ENCODE measurements at places on chromosomes 13 and 19.

DNA sequence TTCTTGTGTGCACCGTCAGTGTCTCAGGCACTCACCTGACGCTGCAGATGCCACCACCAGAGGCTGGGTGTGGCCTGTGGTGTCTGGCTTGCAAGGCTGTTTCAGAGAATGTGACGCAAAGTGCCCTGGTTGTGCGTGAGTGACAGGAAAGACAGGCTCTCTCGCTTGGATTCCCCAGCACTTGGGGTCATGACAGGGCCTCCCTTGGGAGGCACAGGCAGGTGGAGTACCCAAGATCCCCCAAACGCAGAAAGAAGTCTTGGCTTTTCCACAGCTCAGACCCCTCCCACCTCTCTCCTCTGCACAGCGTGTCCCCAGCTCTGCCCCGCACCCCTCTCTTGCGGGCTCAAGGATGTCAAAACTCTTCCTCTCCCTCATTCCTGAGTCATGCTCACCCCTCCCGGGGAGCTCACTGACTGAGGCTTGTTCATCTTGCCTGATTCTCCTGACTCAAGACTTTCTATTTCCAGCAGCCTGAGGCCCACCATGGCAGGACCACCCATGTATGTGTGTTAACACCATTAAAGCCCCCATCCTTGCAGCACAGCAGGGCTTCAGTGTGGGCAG is 21.0 kb downstream of the DHX34 start:
- DNase-seq, result no peak

DNA sequence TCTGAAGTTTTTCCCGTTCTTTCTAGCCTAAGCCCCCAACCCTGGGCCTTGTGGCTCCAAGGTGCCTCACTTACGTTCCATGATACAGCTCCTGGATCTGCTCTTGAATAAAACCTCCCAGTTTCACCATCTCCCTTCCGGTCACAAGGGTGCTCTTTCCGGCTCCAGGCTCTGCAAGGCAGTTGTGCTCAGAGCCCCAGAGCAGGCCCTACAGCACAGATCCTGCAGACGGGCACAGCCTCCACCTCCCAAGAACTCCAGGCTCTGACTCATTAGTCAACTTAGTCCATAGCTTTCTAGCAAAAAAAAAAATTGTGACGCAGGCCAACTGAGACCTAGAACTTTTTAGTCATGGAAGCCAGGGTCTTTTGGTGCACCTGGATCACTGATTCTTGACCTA is 33.9 kb upstream of the SLC7A10 start:
- no peak for DNase-seq

DNA sequence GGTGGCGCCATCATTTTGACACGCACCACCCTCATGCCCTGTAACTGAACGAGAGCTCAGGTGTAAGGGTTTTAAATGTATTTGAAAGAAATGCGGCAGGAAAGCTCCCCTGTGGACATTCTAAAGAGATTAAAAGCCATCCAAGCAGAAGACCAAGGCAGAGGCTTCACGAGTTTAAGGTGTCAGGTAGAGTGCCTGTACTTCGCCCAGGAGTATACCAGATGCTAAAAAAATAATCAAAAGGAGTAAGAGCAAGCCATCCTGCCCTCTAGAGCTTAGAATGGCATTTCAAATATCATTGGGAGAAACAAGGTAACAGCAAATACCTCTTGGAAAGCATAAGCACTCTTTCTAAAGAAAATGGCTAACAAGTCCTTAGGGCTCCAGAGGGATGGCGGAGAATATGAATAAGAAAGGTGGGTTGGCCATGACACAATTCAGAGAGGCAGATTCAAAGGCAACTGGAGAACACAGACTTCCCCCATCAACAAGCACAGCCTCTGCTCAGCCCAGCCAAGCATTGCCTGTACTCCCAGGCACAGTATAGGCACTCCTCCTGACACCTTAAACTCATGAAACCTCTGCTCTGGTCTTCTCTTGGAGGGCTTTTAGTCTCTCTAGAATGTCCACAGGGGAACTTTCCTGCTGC is 447.6 kb downstream of the SUCLA2 start:
- DNase-seq, result no peak

- no peak for DNase-seq
Observed at GRCh38 chr19:7547159-7547558, 11.6 kb downstream of the PNPLA6 start.

DNA sequence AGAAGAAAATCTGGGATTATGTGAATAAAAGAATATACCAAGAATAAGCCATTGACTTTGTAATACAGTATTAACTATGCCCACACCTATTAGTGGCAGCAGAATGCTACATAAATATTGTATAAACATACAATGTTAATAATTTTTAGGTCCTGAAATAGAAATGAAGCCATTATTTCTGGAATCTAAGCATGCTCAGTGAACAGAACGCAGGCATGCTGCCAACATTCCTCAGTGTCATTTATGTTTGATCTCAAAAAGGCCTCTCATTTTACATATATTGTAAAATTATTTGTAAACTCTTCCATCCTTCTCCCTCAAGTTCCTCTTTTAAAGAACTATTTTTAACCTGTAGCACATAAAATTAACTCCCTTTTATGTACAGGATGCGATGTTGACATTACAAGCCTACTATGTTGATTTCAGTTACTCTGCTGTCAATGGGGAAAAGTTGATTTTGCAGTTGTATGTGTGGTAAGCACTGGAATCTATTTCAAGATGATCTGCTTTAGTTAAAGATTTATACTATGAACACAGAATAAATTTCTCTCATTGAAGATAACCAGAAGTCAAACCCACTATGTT is 118.8 kb downstream of the VWA8 start:
- no peak for DNase-seq

DNA sequence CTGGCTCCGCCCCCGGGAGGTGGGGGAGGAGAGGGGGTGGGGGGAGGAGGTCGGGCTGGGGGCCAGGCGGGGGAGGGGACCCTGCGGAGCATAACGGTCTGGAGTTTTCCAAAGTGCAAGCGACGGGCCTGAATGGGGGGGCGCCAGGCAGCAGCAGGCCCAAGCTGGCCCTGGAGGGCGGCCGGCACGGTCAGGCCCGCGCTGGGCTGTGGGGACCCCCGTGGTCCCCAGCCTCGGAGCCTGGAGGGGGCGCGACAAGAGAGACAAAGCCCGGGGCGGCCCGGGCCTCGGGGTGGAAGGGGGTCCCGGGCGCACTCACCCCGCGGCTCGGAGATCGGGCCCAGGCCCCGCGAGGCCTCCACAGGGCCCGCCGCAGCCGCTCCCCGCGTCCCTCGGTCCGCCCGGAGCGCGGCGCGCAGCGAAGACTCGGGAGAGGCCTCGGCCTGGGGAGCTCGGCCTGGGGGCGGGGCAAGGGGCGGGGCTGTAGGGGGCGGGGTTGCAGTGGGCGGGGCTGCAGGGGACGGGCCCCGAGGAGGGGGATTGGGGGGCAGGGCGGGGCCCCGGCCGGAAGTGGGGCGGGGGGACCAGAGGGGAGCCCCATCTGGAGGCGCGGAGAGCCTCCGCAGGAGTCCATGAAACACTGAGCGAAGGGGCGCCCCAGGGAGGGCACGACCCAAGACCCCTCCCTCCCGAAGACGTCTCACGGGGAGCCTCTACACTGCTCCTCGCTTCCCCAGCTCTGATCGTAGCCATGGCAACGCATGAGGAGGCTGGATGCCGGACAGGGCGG is 47.6 kb downstream of the PTPRS start:
- no peak for DNase-seq

DNA sequence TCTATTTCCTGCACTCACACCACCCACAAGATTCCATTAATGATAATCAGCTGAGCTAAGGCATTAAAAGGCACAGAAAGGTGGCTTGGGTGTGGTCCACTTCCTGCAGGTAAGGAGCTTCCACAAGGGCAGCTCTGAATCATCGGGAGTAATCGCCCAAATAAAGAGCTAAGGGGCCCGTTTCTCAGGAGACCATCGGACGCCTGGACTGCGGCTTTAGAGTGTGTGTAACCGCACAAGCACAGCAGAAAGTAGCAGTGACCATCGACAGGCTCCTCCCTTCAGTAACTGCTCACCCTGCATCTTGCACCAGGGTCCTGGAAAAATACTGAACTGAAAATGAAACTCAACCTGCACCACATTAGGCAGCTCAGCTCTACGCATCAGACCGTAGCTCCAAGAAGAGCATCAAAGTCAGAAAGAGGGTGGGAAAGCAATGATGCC is 6.0 kb downstream of the STK24 start:
- DNase-seq, result no peak

DNA sequence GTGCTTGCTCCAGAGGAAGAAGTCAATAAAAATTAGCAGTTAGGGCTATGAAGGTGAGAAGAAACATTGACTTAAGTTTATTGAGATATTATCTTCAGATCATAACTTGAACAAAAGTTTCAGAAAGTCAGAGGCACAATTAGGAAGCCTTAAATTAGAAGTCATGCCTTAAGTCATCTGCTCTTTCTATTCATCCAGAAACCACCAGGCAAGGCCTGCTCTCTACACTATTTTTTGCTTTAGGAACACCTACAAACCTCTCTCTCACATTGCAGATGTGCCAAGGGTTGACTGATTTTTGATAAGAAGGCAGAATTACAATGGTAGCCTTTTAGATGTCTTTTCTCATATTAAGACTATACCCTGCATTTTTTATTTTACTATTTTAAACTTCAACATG is 268.7 kb downstream of the SPRY2 start:
- DNase-seq, result no peak

DNA sequence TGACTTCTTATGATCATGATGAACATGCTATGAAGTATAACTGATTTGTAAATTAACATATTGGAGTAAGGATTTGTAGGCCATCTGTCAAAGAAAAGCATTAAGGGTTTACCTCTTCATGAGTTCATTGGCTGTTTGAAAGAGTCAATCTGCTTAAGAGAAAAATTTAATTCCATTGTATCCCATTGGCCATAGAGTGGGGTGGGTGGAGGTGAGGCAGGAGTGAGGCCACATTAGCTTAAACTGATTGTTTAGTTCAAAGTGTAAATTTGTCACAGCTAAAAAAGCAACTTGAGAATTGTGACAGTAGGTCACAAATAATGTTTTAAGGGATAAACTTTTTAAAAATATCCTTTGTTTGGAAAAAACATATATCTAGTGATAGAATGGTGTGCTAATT is 11.4 kb downstream of the GPR180 start:
- no peak for DNase-seq

- no peak for DNase-seq
Observed at GRCh38 chr13:73090116-73090822, 31.5 kb downstream of the KLF5 start.

DNA sequence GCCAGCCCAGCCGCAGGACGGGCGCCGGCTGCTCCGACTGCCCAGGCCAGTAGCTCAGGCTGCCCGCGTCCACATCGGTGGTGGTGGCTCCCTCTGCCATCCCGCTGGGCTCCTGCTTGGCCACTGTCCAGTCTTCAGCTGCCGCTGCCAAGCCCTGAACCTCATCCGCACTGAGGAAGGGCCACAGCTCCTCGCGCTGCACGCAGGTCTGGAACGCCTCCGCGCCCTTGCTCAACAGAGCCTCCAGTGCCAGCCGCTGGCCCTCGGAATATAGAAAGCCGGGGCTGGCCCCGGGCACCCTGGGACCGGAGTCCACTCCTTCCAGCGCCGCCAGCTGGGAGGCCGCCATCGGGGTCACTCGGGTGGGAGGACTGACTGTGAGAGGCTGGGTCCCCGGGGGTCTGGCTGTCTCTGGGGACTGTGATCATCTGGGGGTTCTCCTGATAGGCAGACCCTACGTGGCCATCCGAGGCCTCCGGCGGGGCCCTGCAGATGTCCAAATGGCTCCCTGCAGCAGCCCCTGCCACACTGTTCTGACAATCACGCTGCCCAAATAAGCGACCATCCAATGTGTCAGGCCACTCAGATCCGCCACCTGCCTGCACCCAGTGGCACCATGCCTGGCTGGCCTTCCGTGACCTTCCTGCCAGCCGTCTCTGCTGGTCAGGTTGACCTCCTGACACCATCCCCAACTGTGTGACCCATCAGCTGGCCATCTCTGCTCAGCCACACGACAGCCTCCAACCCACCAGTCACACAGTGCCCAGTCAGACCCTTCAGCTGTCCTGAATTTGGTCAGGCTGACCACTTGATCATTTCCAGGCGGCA is 1.6 kb downstream of the FAM83E start:
- no peak for DNase-seq

DNA sequence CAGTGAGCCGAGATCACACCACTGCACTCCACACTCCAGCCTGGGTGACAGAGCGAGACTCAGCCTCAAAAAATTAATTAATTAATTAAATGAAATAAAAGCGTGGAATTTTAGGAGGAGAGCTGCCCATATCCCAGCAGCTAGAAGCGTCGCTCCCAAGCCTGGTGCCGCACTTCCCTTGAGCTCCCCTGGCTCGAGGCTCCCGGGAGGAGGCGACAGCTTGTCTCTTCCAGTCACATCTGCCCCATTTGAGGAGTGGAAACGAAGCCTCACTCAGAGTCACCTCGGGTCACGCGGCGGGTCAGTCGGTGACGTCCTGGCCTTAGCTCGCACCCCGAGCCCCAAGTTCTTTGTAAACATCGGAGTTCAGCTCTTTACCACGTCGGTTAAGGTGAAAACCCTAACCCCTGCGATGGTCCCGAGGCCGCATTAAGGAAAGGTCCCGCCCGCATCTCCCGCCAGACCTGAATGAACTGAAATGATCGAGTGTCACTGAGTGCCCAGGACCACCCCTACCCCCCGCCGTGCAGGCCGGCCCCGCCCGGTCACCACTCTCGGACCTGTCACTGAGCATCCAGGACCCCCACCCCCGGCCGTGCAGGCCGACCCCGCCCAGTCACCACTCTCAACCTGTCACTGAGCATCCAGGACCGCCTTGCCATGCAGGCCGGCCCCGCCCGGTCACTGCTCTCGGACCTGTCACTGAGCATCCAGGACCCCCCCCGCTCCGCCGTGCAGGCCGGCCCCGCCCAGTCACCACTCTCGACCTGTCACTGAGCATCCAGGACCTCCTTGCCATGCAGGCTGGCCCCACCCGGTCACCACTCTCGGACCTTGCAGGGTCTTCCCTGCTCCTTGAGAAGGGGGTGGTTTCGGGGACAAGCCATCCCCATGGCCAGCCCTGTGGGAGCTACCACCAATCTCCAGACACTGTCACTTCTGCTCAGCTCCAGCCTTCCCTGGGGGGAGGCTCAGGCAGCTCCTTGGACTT is 176.9 kb downstream of the KDM4B start:
- no peak for DNase-seq

GRCh38 chr13:74036373-74036772 is 97.8 kb downstream of the KLF12 start:
- DNase-seq, result no peak

DNA sequence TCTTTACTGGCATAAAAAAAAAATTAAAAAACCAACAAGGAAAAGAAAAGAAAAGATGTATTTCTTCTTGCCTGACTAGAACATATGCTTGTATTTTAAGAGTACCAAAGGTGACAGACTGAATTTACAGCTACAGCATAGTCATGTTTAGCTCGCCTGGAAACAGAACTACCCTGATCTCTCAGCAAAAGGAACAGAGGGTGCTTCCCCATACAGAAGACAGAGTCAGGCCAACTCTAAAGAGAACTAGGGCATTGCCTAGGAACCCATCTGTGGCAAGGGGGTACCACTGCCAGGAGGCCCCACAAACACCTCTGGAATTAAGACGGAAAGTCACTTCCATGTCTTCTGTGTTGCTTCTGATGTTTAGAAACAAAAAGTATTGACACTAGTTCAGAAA is 252.1 kb upstream of the STARD13 start:
- DNase-seq, result no peak

- DNase-seq, result no peak
Observed at GRCh38 chr13:71871844-71872243, 4.8 kb upstream of the DACH1 start.

GRCh38 chr13:59413126-59413525 is 750.6 kb downstream of the DIAPH3 start:
- no peak for DNase-seq
